Mesothelial cell of epicardium (in vitro differentiated cells): ENCODE measurements at places on chromosomes 13 and 19.

DNA sequence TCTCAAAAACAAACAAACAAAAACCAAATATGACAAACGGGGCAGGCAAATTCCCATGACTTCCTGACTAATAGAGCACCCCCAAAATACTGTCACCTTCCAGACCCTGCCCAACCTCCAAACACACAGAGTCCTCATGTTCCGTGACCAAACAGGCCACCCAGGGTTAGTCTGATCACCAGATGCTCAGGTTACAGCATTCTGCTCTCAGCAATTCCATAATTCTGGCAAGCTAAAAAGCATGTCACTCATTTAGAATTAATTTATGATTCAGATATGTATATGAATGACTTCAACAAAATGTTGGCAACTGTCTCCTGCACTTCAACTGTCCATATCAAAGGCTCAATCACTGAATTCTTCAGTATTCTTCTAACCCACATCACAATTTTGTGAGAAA lies 52.4 kb downstream of the ZIC5 start:
- no peak for DNase-seq

DNA sequence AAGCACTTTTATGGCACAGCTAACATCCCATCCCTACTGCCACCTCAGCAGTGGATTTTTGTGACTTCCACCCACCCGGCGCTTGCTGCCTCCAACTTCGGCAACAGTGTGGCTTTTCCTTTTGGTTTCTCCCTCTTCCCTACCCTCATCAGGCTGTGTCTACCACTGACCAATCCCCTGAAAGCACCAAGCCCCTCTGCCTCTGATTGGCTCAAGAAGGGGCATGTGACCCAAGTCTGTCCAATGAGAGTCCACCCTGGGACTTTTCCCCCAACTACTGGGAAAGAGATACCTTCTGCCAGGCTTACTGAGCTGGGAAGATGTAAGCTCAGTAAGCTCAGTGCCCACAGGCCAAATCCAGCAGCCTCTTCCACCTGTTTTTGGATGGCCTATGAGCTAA lies 5.8 kb downstream of the SMIM7 start:
- no peak for DNase-seq

DNA sequence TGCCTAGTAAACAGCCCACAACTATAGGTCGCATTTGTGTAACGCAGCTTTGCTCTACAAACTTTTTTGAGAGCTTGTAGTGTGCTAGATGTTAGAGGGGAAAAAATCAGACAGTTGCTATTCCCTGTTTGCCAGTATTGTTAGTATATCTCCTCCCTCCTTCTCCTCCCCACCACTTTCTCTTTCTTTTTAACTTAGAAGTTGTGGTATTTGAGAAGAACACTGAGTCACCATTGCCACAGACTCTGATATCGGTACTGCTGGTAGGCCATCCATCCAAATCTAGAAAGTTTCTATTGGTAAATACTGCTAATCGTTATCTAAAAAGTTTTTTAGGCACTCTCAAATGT lies 666 bp downstream of the POMP start:
- DNase-seq, result no peak

DNA sequence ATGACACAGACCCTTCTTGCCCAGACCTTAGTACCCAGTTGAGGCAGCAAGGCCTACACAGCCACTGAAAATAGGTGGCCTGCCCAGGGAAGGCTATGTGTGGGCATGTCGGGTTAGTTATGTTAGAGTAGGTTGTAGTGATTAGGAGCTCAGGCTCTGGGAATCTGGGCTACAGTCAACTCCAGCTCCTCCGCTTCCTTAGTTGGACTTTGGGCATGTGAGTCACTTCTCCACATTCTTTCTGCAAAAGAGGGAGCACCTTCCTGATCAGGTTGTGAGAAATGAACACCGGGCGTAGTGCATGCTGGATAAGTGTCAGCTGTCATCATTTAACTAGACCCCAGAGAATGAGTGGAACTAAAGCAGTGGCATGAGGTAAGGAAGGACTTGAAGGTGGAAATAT lies 64.8 kb downstream of the ARHGAP35 start:
- no peak for DNase-seq

DNA sequence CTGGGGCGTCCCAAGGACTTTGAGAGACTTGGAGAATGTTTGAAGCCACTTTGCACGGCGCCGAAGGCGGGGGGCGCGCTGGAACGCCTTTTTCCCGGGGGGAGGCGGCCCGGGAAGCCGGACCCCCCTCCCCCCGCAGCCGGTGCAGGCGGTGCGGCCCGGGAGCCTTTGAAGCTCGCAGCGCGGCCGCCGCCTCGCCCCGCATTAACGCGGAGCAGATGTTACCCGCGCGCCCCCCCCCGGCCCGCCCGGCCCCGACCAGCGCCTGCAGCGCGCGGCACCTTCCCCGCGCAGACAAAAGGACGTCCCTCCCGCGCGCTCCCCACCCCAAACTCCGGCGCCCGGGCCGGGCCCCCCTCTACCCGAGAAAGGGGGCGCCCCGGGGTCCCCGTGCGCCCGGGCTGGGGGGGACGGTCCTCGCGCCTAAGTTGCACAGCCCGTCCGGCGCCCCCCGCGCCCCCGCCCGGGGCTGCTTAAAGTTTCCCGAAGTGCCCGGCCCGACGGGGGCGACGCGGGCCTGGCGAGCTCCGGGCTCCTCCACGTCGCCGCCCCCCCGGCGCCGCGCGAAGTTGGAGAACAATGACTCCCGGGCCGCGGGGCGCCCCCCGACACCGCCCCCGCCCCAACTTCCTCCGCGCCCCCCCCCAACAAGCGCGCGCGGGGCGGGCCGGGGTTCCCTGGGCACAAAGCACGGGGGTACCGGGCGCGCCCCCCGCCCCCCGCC lies 685 bp downstream of the TCF3 start:
- no peak for DNase-seq

DNA sequence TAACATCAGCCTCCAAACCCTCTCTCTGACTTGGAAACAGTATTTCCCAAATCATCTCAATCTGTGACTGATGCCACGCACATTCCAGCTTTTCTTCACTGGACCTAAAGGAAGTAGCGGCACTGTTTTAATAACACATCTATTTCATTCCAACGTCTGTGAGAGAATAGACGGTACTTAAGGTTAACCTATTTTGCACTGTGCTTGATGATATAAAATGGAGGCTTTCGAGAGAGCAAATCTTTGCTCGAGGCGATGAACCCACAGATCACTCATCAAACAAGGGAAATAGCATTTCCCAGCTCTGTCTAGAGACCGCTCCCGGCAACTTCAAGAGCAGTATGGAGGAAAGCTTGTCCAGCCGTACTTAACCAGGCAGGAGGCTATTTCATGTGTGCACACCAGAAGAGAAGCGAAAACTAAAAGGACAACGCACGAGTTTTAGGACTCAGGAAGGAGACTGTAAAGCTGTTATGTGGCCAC lies 2.9 kb downstream of the UBL3 start:
- DNase-seq, result no peak

GRCh38 chr19:45523642-45524256 lies 16.5 kb downstream of the VASP start:
- DNase-seq, result no peak
